ENCODE measurements at places on chromosomes 2 and 18.

- DNase-seq = no peak
These were observed 69.6 kb upstream of the ALPP start for GRCh38 chr2:232308986-232309385.

GRCh38 chr18:57437402-57437765, 2.2 kb downstream of the ONECUT2 start:
- no peak for DNase-seq

DNA sequence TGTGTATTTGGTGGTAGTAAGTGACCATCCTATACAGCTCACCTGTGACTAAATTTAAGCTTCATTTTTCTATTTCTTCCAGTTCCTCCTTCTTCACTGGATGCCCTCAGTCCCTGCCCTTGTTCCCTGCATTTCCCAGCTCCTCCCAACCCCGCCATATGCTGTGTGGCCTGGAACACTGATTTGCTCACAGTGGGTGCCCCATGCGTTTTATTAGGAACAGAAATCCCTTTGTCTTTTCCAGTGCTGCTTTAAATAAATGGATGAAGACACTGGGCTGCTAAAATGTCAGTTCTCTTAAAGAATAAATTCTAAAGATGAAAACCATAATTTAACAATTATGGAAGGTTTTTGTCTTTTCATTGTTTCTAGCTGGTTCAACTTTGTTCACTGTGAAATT, 477.3 kb downstream of the DCDC2C start:
- no peak for DNase-seq

- DNase-seq = no peak
These were observed 16.8 kb downstream of the EVX2 start for GRCh38 chr2:176066645-176067588.

DNA sequence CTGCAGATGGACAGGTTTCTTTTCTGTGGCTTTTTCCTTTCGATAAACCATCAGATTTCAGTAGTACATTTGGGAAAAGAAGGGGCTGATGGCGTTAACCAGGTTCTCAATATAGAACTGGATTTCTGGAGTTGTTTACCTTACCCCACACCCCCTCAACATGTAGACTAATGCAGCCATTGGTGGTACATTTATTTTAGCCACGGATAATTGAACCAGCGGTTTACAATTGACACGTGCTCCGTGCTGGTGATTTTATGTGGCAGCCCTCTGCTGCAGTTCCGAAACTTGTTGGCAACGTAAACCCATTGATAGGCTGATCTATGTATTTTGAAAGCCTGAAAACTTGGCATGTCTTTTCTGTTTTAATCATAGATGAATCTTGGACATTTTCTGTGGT, 5.4 kb downstream of the SOX11 start:
- no peak for DNase-seq

DNA sequence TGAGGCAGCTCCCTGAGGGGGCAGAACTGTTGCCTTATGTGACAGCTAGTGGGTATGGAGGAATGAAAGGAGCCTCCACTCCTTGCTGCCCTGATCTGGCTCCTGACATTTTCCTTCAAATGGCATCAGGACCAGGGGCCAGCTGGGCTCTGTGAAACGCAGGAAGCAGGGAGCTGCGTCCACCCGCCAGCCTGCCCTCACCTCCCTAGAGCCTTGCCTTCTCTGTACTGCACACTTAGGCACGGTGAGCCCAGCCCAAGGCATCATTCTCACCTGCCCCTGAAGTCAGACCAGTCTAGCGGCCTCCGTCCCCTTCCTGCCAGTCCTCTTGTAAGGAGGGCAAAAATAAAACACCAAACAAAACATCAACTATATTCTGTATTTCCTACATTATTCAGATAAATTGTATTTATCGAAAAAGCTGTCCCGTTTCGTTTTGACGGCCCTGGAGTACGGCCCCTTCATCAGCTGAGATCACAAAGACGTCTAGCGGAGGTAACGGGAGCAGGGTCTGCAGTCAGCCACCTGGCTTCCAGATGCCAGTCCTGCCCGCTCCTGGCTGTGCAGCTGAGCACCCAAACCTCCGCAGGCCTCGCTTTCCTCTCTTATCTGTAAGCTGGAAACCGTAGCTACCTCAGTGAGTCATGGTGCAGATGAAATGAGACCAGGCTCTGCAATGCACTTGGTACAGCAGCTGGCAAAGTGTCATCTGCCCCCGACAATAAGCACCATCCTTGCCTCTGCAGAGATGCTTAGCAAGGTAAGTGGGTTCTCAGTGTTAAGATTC, 6.9 kb upstream of the CTDP1 start:
- DNase-seq = no peak

- DNase-seq = no peak
These were observed 2.5 kb upstream of the FAP start for GRCh38 chr2:162245781-162246180.

- DNase-seq = no peak
These were observed 1791.8 kb upstream of the PIK3C3 start for GRCh38 chr18:40163254-40163653.

DNA sequence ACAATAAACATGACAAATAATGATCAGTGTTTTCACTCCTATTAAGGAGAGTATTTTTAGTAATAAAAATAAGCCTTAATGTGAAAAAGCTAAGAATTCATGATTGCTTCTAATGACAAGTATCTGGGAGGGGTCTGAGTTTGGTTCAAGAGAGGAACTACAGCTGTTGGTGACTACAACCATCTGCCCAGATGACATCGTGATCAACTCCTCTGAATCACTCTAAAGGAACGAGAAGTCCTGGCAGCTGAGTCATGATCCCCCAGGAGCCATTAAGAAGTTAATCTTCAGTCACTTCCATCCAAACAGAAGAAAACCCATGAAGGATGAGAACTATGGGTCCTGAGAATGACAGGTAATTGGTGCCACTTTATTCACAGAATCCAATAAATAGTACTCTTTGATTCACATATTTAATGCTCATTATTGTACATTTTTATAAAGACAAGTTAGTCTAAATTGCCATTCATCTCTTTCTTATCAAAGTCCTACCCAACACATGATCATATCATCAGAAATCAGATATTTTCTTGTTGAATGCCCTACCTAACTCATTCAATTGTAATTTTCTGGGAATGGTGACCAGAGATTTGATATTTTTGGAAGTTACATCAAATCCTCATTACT, 6.8 kb downstream of the TFPI start:
- DNase-seq = no peak

DNA sequence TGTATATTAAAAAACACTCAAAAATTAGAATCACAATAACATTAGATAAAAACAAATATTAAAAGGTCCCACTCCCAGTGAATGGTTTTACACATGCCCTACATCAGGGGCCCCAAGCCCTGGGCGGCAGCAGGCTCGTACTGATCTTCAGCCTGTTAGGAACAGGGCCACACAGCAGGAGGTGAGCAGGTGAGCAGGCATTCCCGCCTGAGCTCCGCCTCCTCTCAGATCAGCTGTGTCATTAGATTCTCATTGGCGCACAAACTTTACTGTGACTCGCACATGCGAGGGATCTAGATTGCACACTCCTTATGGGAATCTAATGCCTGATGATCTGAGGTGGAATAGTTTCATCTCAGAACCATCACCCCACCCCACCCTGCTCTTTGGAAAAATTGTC, 74.2 kb downstream of the MBD2 start:
- DNase-seq = no peak

DNA sequence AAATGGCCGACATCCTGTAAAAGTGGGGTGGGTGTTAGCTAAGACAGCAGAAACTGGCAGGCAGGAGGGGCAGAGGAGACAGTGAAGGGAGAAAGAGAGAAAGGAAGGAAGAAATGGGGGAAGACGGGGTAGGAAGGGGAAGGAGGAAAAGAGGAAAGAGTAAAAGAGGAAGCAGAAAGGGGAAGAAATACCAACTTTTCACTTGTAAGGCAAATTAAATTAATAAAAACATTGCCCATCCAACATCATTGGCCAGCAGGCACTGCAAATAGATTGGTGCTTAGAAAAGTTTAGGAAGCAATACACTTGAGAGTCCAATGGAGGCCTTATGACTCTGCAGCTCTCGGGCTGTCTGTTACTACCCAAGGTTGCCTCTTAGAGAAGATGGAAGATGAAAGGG, 116.7 kb downstream of the TNS1 start:
- DNase-seq = no peak

GRCh38 chr2:215753808-215754207, 259.5 kb downstream of the MREG start:
- DNase-seq = no peak

DNA sequence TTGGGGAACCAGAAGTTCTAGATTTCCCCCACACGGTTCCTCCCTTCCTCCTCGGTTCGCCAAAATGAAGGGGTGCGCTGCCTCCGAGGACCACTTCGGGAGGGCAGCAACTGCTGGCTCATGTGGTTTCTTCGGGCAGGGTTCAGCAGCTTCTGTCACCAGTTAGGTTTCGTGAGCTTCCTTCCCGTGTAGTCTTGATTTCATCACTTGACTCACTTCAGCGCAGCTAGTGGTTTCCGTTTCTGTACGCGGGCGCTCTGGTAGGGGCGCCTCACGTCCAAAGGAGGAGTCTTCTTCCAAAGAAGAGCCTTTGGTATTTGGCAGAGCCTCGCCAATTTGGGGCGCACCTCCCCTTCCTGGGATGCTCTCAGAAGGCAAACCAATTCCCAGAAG, 485 bp upstream of the GALNT3 start:
- peak; percentile 12 for DNase-seq

DNA sequence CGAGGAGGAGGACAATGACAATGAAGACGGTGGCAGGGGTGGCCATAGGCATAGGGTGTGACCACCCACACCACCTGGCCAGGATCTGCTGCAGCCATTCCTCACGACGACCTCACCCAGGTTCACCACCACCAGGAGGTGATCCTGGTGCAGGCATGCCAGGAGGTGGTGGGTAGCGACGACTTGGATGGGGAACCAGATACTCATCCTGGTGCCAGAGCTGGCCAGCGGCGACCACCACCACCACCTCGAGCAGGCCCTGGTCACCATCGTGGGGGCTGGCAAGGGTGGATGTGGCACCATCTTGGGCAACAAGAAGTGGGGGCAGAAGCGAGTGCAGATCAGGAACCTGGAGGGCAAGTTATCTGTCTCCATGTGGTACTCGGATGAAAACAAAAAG, 117.1 kb upstream of the NXPH2 start:
- no peak for DNase-seq

- no peak for DNase-seq
These were observed 25.5 kb downstream of the RMC1 start for GRCh38 chr18:23528580-23529472.

- DNase-seq = no peak
These were observed 174.6 kb downstream of the GFPT1 start for GRCh38 chr2:69212238-69213028.

DNA sequence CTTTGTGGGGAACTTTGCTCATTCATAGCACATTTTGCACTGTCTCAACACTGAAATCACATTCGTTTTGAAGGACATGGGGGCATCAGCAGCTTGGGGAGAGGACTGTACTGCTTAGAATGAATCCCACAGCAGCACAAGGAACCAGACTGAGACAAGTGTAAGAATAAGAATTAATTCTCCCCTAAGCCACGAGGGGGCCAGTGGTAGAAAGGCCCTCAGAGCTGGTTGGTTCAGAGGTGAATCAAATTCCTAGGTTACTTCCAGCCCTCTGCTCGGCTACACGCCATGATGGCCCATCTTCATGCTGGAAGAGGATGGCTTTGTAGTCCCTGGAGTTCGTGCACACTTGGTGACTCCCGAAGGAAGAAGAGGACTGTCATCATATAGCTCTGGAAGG, 12.0 kb upstream of the MC5R start:
- DNase-seq = no peak

DNA sequence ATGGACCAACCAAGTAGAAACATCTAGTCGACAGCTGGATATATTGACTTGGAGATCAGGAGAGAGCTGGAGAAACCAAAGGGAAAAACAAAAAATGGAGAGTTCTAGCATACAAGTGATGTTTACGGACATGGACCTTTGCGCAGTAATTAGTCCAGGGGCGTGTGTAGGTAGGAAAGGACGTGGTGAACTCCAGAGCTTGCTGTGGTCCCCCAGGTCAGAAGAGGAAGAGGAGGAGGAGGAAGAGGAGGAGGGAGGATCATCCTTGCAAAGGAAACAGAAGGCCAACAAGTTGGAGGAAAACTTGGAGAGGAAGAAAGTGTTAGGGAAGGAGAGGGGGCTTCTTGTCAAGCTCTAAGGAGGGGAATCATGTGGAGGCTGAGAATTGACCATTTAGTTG, 17.5 kb downstream of the TRAF3IP1 start:
- no peak for DNase-seq

DNA sequence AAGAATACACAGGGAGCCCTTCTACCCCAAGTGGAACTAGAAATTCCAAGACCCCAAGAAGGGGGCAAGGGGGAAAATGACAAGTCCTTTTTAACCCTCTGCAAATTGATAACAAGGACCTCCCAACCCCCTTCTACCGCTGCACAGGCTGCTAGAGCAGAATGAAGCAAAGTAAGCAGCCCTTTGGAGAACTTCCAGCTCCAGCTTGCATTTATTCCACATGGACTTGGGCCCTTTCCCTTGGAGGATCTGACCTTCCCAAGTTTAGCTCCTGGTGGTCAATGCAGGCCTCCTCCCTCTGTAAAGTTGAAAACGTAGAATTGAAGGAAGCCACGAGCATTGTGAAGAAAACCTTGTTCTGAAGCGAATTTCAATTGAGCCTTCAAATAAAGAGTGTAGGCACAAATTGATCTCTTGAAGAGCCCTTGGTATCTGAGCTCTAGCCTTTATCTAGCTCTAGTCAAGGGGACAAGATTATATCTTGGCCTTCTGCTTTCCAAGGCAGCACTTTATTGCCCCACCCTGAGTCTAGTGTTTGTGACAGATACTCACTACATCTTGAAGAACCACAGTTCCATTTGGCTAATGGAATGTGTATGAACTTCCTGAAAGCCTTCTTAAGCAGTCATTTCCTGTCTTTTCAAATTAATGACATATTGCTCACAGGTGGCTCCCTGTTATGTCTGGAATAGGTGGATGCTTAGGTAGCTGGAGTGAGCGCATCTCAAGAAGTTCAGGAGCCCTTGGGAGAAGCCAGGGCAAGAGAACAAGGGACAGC, 37.2 kb downstream of the SLC14A2 start:
- no peak for DNase-seq

GRCh38 chr2:186554850-186555671, 34.8 kb upstream of the ITGAV start:
- DNase-seq = no peak

DNA sequence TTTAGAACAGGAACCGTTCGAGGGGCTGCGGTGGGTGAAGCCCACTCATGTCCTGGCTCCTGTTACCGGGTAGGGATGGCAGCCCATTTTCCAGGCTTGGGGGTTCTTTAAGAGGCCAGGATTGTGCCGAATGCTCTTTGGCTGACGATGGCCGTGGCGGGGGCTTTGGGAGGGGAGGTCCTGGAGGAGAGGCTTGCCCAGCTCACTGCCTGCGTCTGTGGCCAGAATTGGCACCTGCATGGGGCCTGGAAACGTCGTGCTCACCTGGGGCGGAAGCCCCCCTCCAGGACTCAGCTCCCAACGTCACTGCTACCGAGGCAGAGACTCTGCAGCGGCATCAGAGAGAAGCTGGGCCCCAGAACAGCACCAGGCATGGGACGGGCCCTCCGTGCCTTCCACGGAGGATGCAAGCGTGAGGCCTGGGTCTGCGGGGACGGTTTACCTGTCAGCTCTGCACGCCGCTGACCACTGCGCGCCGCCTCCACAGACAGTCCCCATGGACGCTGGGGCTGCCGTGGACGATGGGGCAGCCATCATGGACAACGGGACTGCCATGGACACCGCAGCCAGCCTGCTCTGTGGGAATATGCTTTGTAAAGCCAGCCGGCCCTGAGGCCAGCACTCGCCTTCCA, 82.9 kb downstream of the NFATC1 start:
- DNase-seq = no peak

- DNase-seq = no peak
These were observed 42.5 kb upstream of the ASAP2 start for GRCh38 chr2:9164112-9164608.

GRCh38 chr2:173191601-173192000, 116.0 kb downstream of the MAP3K20 start:
- DNase-seq = no peak
